ENCODE measurements at places on chromosomes 2 and 18. TPM values are rescaled to one million over a fixed set of nuclear protein-coding genes. Genes with fewer than 3 reads are reported as not detected.

The TEX44 gene
- not detected for polyA plus RNA-seq

The IL36RN gene
- polyA plus RNA-seq, result not detected

The ATP6V1C2 gene
- 0.64 TPM for polyA plus RNA-seq

The CPS1 gene
- polyA plus RNA-seq, result 0.25 TPM

The ZAP70 gene
- polyA plus RNA-seq, result not detected

The ALLC gene
- polyA plus RNA-seq, result not detected

The TMEM150A gene
- polyA plus RNA-seq, result 9.4 TPM

The PMAIP1 gene
- 2.4 TPM for polyA plus RNA-seq

The OSBPL1A gene
- 24.9 TPM for polyA plus RNA-seq

The CERKL gene
- polyA plus RNA-seq, result not detected

The GAL3ST2 gene
- polyA plus RNA-seq, result not detected

All from neural cell (in vitro differentiated cells).